ENCODE measurements at places on chromosomes 5 and 9. TPM values are rescaled to one million over a fixed set of nuclear protein-coding genes. Genes with fewer than 3 reads are reported as not detected.

DNA sequence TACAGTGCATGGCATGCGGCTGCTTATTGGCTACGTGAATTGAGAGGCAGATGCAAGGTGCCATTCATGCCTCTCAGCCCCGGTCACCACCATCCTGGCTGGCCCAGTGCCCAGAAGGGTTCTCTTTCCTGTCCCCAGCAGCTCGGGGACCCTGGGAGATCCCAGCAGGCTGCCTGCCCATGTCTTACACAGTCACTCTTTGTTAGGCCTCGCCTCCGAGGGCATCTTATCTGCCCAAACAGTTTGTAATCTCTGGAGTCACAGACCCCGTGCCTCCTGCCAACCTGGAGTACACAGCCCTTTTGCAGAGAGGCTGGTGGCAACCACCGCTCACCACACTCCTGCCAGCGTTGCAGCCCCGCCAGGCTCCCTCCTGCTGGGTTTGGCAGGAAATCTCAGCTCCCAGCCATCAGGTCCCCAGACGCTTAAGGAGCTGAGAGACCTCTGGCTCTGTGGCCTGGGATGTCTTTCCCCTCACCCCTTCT lies 7.0 kb upstream of the AK1 start:
- H3K27me3 ChIP-seq = no peaks in the 10 kb centered on the region
- no peak for DNase-seq
- no peaks in the 10 kb centered on the region for H3K4me1 ChIP-seq
- H3K36me3 ChIP-seq = no peaks in the 10 kb centered on the region

- peaks cover 64% of the 10 kb centered on the region for H3K27me3 ChIP-seq
- no peaks in the 10 kb centered on the region for H3K36me3 ChIP-seq
- H3K4me3 ChIP-seq = no peak overlapping the region
- H3K4me1 ChIP-seq = peaks cover 6% of the 10 kb centered on the region
- peak overlapping the region; percentile 86 for H3K27ac ChIP-seq
- peak; percentile 62 for DNase-seq
These were observed 6.7 kb downstream of the NRARP start for GRCh38 chr9:137295238-137295811.

GRCh38 chr9:6564360-6564759 lies 81.2 kb downstream of the GLDC start:
- no peaks in the 10 kb centered on the region for H3K27me3 ChIP-seq
- H3K36me3 ChIP-seq = no peaks in the 10 kb centered on the region
- no peak overlapping the region for H3K4me3 ChIP-seq
- H3K4me1 ChIP-seq = no peaks in the 10 kb centered on the region
- no peak overlapping the region for H3K27ac ChIP-seq
- DNase-seq = no peak

GRCh38 chr5:154811653-154812465 lies 38.5 kb downstream of the FAXDC2 start:
- peak; percentile 62 for DNase-seq
- no peaks in the 10 kb centered on the region for H3K27me3 ChIP-seq
- no peaks in the 10 kb centered on the region for H3K36me3 ChIP-seq
- no peaks in the 10 kb centered on the region for H3K4me1 ChIP-seq

GRCh38 chr5:53422539-53422938 lies 57.9 kb upstream of the FST start:
- H3K4me1 ChIP-seq = no peaks in the 10 kb centered on the region
- no peak for DNase-seq
- no peaks in the 10 kb centered on the region for H3K36me3 ChIP-seq
- H3K27me3 ChIP-seq = peaks cover 3% of the 10 kb centered on the region
- H3K27ac ChIP-seq = no peak overlapping the region

DNA sequence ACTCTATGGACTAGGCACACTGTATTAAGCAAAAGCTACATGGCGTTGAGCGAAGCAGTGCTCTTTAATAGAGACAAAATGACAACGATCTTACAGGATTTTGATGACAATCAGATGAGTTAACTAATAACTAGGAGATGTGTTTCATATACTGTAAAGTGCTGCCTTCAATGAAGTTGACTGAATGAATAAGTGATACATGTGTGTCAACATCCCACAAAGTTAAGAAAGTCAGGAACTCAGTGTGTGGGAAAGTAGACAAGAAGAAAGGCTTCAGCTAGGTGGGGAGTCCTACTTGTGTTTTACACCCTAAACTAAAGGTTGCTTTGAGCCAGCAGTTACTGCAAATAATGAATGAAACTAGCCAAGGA lies 79.6 kb downstream of the PAPPA start:
- no peak overlapping the region for H3K4me3 ChIP-seq
- H3K27me3 ChIP-seq = no peaks in the 10 kb centered on the region
- no peak overlapping the region for H3K27ac ChIP-seq
- H3K4me1 ChIP-seq = no peaks in the 10 kb centered on the region
- no peaks in the 10 kb centered on the region for H3K36me3 ChIP-seq

Gene ZER1
- 84.9 TPM for total RNA-seq

DNA sequence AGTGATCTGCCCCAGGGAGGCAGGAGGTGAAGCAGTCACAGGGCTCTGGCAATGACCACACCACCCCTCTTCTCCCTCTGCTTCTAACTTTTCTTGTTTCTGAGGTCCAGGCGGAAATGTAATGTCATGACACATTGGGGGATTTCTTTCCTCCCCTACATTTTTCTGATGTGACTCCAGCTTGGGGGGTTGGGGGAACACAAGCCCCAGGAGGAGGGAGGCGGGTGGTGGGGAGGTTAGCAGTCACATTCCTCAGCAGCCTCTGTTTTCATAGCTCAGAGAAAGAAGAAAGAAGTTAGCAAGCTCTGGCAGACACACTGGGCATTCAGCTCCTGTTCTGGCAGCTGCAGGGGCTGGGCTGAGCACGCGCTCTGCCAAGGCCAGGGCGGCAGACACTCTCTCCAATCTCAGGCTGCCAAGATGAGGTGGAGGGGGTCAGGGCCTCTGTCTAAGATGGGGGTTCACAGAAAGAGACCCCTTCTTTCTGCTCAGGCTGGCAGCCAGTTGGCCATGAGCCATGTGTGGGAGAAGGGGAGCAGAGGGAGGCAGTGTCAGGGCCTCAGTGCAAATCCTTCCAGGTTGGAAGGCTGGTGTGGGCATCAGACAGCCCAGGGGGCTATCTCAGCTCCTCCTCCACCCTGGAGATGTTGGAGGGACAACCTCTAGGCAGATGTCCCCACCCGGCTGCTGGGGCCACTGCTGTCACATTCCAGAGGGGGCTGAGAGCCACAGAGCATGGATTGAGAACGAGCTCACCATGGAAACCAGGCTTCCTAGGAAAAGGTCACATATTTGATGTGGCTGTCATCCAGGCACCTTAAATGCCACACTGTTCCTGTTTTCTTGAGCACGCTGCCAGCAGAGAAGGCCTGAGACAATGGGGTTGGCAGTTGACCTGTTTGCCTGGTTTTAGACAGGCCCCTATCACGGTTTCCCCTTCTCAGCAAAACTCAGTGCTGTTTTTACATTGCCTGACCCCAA lies 20.1 kb upstream of the PFDN1 start:
- no peak overlapping the region for H3K4me3 ChIP-seq
- peaks cover 14% of the 10 kb centered on the region for H3K4me1 ChIP-seq
- H3K36me3 ChIP-seq = no peaks in the 10 kb centered on the region
- H3K27ac ChIP-seq = peak overlapping the region; percentile 68
- DNase-seq = no peak
